ENCODE measurements at places on chromosomes 12 and 14.

DNA sequence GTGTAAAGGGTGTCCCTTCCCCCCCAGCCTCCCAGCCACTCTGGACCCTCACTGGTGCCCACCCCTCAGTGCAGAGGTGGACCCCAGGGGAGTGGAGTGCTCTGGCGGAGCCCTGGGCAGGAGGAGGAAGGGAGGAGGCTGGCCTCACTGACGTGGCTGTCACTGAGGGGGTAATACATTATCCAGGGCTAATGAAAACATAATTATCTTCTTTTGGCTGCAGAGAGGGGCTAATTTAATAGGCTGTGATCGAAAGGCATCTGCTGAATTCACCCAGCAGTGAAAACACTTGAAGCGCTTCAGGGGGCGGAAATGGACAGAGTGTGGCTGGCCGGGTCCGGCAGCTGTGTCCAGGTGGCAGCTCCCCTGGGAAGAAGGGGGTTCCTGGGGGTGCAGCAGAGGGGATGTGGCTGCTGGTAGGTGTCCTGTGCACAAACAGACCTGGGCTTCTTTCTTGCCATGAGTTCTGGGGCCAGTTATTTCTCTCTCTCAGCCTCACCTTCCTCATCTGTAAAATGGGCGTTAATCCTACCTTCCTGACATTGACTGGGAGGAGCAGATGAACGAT lies 3.7 kb upstream of the NOS1 start:
- DNase-seq = no peak

- no peak for DNase-seq
Measured at GRCh38 chr12:102301547-102301946, 103.9 kb upstream of the PMCH start.

GRCh38 chr12:123991372-123991951 lies 18.4 kb downstream of the ZNF664 start:
- no peak for DNase-seq

DNA sequence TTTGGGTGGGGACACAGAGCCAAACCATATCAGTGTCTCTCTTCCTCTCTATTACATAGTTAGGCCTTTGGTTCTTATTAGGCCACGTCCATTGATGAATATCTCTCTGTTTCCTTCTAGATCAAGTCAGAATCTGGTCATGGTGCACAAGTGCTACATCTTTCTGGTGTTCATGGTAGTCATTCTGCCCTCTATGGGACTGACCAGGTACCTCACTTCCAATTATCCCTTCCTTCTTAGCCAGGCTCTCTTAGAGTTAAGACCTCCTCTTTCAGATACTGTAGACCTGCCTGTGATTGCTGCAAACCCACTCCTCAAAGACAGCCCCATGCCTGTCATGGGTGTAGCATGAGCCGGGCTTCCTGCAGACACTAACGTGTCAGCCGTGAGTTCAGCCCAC lies 25.2 kb downstream of the NGB start:
- DNase-seq = no peak

- DNase-seq = no peak
Measured at GRCh38 chr14:33401311-33401710, 462.6 kb downstream of the NPAS3 start.

DNA sequence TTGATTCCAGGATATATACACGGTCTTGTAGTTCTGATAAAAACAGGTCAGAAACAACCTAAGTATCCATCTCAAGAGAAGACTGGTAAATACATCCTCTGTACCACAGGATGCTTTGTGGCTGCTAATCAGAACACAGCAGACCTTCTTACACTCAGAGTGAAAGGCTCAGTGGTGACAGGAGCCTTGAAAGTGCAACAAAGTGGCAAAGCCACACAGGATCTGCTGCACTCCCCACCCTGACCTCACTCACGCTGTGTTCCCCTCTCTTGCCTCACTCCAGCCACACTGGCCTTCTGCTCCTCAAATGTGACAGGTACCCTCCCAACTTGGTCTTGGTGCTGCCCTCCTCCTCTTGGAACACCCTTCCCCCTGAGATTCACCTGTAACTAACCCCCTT lies 98.1 kb upstream of the GRIP1 start:
- DNase-seq = no peak

DNA sequence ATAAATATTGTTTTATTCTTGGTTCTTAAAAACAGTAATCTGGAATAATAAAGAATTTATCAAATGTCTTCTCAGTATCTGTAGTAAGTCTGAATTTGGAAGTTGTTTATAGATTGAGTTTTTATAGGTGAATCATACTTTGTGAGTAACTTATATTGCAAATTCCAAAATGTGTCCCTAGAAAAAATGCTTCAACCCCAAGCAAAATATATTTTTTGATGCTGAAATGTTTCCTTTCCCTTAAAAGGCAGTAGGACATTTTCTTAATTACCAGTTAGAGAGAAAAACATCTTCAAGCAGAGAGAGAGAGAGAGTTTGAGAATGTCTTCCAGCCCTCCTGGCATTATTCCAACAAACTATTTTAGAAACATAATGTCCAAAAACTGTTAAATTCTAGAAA lies 37.9 kb downstream of the PELI2 start:
- DNase-seq = no peak

- no peak for DNase-seq
Measured at GRCh38 chr14:56524971-56525677, 54.5 kb upstream of the TMEM260 start.

DNA sequence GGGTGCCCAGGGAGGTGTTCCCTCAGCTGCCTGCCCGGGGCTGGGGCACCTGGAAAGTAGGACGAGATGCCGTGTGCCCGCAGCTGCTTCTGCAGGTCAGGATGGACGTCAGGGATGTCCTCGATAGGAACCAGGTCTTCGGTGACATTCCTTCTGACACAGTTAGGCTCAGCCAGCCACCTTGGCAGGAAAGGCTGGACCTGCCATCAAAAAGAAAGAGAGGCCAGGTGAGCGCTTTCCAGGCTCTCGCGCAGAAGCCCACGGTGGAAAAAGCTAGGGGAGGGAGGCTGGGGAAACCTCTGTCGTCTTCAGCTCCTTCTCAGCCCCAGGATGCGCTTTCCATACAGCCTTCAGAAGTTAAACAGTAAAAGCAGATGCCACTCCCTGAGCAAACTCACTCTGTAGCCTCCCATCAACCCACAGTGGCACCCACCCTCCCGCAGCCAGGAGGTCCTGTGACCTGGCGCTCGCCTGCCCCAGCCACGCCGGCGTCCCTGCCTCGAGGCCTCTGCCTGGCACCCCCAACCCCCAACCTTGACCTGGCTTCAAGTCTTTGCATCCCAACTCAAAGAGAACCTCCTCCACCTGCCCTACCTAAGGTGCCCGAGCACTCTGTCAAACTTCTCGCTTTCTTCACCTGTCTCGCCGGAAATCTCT lies 1.3 kb downstream of the DDX51 start:
- no peak for DNase-seq
